ENCODE measurements at places on chromosomes 12 and 14.
A peak's percentile ranks its signal among the peaks of the same experiment; 100 is the strongest.

- DNase-seq: no peak
These were observed 34.4 kb upstream of the BMP4 start for GRCh38 chr14:53990978-53991377.

- DNase-seq: no peak
These were observed 659.8 kb downstream of the DIO2 start for GRCh38 chr14:79551523-79551922.

DNA sequence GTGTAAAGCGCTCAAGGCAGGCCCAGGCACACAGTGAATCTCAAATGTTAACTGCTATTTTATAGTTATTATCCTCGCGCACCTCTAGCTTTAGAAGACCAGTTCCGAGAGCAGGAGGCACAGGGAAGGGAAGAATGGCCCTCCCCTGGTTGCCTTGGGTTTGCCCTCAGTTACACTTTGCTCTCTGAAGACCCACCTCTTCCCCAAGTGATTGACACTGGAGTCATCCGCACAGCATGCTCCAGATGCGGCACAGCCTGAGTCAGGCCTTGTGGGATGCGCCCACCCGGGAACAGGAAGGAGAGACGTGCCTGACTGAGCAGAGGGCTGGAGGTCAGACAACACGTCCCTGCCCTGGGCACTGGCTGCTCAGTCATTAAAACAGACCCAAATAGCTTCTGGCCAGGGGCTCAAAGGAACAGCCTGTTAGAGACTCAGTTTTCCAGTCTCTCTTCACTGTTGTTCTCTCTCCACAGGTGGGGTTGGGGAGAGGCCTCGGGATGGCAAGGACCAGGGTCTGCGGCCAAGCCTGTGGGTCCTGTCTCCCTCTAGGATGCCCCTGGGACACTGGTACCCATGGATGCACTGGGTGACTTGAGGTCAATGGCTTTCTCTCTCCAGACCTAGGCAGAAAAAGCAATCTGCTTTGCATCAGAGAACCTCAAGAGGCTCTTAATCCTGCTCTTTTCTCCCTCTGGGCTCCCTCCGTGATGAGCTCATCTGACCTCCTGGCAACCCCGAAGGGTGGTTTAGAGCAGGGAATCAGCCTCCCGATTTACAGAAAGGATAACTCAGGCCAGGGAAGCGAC is 13.6 kb upstream of the MLXIP start:
- DNase-seq: no peak

GRCh38 chr12:99131751-99132199 is 486.7 kb downstream of the APAF1 start:
- DNase-seq: no peak

- no peak for DNase-seq
These were observed 18.9 kb downstream of the ALDH2 start for GRCh38 chr12:111785651-111786050.

GRCh38 chr12:123369229-123369628 is 4.6 kb upstream of the SBNO1 start:
- DNase-seq: no peak

GRCh38 chr14:42370056-42370455 is 763.4 kb downstream of the LRFN5 start:
- no peak for DNase-seq

GRCh38 chr12:75816897-75817296 is 214.7 kb downstream of the PHLDA1 start:
- peak; percentile 93 for DNase-seq

DNA sequence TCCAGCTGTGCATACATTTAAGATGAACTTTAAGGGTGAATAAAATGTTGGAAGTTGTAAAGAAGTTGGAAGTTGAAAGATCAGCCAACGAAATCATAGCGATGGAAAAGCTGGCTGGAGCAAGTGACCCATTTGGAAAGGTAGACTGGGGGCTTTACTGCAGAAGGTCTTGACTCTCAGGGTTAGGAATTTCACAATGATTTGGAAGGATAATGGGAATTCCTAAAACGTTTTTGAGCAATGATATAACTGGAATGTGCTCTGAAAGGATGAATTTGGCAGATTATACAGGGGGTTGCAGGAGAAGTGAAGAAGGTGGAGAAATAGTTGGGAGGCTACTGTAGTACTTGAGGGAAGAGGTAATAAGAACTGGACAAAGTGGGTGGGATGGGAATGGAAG is 27.4 kb downstream of the EMP1 start:
- DNase-seq: no peak

DNA sequence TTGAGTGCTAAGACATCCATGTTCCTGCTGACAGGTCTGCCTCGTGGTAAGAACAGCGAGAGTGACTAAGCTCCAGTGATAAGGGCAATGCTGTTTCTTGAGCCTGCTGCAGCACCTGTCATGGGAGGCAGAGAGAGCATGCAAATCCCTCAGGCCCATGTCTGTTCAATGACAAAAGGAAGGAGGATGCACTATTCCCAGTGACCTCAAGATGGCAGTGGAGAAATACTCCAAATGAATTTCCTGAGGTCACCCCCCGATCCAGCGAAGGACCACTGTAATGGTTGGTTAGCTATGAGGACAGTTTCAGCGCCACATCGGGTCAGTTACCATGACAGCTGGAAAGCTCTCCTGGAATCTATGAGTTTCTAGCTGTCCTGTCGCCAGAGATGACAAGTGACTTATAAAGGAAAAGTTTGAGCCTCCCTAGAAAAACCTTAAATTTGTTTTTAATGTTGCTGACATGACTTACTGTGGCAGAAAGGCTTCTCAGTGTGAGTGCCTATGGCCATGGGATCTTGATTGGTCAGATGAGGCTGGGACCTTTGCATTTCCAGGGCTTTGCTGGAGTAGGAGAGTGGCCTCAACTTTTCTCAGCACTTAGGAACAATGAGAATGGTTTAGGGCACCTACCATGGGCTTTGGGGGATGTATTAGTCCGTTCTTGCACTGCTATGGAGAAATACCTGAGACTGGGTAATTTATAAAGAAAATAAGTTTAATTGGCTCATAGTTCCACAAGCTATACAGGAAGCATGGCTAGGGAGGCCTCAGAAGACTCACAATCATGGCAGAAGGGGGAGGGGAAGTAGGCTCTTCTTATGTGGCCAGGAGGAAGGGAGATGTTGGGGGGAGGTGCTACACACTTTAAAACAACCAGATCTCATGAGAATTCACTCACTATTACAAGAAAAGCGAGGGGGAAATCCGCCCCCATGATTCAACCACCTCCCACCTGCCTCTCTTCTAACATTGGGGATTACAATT is 88.0 kb upstream of the TMEM260 start:
- peak; percentile 65 for DNase-seq

DNA sequence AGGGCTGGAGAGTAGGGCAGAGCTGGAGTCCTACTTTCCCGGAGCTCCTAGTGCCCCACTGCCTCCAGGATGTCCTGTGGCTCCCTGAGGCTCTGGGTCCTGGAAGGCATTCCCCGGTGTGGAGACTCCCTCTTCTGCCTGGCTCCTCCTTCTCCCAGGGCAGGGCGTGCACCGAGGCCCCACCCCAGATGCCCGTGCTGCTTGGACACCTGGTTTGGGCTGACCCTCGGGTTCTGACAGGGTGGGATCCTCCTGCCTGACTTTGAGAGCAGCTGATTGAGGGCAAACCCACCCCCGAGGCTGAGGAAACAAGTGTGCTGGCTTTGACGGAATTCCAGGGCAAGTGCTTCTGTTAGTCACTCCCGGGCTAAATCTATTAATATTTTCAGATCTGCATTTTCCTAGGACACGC is 15.4 kb downstream of the TEAD4 start:
- no peak for DNase-seq

DNA sequence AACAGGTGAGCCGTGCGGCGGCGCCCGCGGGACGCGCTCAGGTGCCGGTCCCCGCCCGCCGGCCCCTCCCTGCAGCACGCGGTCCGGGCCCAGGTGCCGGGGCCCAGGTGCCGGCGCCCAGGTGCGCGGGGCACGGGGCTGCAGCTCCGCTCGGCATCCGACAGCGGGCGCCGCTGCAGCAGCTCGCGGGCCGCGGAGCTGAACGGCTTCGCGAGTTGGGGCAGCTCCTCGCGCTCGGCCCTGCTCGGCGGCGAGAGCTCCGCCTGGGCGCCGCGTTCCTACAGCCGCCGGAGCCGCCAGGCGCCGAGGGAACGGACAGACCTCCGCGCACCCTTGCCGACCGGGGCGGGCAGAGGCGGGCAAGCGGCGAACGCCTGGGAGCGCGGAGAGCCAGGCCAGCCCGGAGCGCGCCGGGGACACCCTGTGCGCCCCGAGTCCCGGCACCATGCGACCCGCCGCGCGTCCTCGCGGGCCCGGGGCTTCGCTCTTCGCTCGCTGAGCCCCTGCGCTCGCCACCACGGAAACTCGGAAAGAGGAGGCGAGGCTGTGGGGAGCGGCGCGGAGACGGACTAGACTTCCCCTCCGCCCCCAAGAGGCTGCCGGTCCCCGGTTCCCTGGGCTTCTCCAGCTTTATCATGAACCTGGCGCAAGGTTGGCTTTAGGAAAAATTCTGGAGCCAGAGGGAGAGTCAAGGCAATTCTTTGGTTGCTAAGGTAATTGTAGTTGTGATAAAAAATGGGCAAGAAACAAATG is at the start of gene RGS6:
TSS of gene RGS6 (plus strand) at position 201 of the 753 bp plus-strand sequence.
- DNase-seq: peak; percentile 14

DNA sequence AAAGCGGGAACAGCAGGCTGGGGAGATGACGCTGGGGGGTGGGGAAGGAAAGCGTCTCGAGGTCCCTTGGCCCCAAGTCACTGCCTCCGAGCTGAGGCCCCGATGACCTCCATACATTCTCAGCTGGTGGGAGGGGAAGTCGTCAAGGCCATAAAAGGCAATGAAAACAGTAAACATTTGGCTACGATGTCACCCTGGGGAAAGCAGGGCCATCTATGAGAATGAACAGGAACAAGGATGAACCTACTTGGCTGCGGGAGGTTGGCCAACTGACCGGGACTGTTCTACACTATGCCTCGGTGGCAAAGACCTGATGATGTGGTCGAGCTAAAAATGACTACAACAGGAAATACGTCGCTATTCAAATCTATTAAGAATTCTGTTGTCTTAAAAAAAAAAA is 19.5 kb downstream of the PRKAB1 start:
- no peak for DNase-seq

DNA sequence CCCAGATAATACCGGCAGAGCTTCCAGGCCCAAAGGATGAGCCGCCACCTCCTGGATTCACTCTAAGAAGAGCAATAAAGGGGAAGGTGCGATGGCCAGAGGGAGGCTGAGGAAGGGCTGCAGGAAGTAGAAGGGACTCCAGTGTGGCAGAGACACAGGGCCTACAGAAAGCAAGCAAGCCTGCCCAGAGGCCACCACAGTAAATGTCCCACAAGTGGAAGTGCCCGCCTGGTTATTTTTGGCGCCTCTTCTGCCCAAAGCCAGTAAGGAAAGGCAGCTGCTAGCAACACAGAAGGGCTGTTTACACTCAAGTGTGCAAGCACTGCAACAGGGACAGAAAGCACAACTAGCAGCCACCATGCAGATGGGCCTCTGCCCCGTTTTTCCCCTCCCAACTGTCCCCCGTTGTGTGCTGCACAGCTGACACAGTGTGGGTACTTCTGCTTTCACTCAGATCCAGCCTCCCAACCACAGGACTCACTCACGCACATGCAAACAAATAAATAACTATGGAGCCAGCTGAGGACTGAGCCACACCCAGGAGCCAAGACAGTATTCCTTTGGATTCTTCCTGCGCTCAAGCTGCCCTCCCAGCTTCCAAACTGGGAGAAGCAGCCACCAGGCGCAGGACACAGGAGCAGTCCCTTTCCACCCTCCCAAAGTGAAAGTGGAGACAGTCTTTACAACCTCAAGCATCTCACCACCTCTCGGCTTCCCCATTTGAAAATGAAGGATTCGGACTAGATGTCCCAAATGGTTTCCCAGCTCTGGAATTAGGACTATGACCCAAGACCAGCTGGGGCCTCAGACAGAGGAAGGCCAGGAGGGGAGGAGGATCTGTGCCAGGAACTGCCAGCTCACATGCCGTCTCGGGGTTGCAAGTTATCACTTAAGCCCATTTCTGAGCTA is 40.0 kb upstream of the PNMA1 start:
- no peak for DNase-seq

GRCh38 chr14:69675877-69676416 is 64.6 kb downstream of the SUSD6 start:
- no peak for DNase-seq

DNA sequence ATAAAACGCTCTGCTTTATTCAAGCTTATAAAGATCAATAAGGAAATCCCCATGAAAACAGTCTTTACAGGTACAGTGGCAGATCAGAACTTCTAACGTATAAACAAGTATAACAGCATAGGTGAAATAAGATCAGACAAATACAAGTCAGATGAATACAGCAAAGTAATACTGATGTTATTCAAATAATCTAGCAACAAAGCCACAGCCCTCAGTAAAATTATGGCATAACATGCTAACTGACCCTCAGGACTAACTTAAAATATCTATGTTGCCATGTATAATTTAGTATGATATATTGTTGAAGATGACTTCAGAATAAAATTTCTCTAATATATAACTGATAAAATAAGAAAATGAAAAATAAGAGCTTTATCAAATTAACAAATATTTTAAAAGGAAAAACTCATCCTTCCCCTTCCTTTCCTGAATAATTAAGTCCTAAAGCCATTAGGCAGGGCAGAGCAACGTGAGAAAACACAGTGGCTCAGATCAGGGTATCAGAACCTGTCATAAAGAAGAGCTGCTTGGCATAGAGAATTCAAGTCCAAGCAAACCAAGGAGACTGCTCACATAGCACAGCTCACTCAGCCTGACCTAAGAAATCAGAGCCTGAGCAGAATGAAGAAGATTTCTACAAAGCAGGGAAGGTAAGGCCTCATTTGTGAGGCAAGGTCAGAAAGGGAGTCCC is 70.7 kb downstream of the PAWR start:
- no peak for DNase-seq

DNA sequence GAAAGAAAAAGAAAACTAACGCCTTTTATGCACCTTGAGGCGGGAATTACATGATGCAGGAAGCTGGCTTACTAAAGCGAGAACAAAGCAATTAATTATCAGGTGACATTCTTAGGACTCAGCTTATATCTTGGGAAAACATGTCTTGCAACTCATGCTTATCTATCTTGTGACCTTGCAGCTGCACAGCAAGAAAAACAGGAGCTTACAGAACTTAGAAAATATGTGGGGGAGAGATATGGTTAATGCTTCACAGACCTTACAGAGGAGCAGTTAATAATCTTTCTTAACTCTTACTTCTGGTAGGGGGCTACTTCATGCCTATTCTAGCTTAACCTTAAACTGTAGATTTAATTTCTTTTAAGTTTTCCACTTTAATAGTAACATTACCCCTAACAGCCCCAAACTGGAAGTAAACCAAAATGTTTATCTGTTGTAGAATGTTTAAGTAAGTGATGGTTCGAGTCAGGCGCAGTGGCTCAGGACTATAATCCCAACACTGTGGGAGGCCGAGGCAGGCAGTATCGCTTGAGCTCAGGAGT is 13.2 kb upstream of the OR11G2 start:
- DNase-seq: no peak

Data from NCI-H1694 treated with DMSO at 0.1 percent for 48 hours (cell line).